Activated T-helper 17 cell treated with anti-CD3 and anti-CD28 coated beads, Interleukin-2, amount 50 U/mL, for 72 hours (primary cell): ENCODE measurements at places on chromosomes 5 and 9.

GRCh38 chr5:52876456-52876855, 88.7 kb downstream of the ITGA1 start:
- no peak for ATAC-seq

GRCh38 chr9:19875291-19875920, 86.6 kb upstream of the SLC24A2 start:
- no peak for ATAC-seq

- peak; percentile 7 for ATAC-seq
Measured at GRCh38 chr9:133485531-133486260, 6.8 kb upstream of the SLC2A6 start.

DNA sequence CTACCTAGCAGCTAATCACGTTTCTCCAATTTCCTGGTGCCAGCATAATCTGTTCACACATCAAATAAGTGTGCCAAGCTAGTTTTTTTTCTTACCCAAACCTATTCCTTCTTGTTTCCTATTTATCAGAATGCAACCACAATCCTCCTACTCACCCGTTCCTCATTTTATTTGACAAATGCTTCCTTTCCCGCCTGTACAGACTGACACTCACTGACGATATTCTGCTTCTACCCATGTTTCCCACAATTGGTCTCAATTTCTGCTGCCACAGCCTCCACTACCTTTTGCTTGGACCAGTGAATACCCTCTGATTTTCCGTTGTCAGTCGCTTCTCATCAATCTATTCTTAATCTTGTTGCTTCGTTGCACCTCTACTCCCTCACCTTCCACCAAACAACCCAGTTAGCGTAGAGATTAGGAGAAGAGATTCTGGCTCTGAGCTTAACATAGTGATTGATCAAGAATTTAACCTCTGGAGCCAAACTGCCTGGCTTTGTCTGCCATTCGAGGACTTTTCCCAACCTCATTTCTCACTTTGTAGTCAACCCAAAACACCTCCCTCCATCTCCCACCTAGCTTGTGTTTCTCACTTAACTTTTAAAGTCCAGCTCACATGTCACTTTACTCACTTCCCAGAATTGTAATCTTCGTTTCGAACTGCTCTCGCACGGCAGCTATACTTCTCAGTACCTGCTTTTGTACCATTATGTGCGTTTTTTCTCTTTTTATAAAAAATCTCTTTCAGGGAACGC, 729 bp upstream of the TMEM38B start:
- ATAC-seq: peak; percentile 5

DNA sequence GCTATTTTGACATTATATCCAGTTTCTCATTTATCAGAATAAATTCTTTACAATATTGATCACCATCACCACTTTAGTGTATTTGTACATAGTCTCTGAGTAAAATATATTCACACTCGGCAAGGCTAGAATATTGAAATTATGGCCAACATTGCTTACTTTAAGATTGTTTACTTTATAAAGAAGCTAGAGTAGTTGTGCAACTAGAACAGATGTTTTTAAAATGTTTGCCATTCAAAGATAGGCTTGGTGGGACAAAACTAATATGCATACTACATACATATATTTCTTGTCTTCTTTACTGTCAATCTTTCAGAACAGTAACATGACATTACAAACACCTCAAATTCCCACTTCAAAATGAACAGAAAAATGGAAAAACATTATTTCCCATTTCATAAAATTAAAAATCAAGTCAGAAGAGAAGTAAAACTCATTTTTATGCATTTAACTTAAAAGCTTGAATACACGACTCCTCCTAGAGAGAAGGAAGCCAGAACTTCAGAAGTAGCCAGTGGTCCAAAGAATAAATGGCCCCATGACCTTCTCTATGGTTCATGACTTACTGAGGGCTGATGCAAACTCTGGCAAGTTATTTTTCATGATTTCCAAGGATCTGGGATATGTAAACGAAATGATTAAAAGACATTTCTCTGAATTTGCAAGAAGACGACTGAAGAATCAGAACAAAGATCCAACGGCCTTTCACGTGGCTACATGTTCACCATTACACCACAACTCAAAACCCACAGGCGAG, 14.1 kb downstream of the MTX3 start:
- ATAC-seq: no peak

- ATAC-seq: no peak
Measured at GRCh38 chr9:110188991-110189390, 19.0 kb downstream of the C9orf152 start.

DNA sequence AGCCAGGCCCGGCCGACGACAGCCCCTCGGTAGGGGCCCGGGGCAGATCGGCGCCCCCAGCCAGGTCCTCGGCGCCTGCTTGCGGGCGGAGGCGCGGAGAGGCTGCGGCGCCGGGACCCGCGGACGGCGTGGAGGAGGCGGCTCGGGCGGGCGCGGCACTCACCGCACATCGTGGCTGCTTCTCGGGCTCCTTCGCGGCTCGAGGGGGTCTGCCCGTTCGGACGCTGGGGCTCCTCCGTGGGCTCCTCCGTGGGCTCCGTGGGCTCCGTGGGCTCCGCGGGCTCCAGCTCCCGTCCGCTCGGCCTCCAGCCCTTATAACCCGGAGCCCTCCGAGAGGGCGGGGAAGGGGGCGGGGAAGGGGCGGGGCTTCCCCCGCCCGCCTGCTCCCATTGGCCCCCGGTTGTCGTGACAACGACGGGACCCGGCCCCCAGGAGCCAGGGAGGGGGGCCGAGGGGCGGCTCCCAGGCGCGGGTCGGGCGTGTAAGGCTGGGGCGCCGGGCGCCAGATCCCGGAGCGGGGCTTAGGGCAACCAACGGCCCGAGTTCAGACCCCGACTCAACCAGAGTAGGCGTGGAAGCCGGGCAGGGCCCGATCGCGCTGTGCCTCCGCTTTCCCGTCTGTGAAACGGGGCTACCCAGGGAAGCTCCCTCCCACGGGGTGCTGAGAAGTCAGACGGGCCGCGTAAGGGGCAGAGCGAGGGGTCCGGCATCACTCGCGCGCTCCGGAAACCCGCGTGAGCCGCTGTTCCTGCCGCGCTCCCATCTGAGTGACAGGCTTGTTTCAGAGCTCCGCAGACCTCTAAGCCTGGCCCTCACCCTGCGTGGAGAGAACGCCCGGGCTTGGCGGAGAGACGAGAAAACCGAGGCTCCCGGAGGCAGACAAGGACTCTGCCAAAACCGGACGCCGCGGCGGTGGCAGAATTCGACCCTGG, at the start of gene GFPT2:
Gene GFPT2 (minus strand): TSS at position 289 of the 932 bp plus-strand sequence. CDS start 119 bp downstream, at position 170.
- ATAC-seq: peak; percentile 90

DNA sequence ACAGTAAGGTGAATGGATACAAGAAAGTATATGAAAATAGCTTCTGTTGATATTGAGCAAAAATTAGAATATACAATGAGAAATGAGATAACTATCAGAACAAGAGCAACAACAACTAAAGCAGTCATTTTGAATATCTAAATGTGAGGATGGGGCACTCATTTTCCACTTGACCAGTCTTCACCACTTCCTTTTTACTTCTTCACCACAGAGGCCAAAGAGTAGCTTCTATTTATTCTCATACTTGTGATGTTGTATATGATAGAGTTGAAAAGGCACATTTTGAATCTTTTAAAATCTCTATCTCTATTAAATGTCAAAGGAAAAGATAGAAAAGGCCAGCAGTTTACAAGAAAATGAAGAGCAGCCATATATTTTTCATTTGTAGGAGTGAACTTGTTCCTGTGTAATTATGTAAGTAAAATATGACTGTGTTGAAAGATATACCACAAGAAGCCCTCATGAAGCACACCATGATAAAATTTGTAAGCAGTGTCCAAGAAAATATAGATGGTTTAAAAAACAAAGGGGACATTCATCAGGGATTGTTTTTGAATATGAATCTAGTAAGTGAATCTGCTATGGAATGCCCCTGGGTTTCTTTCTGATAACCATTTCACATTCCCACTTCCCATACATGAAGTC, 39.2 kb downstream of the ADAMTS19 start:
- no peak for ATAC-seq

- ATAC-seq: no peak
Measured at GRCh38 chr5:31741496-31741895, 102.6 kb downstream of the PDZD2 start.

DNA sequence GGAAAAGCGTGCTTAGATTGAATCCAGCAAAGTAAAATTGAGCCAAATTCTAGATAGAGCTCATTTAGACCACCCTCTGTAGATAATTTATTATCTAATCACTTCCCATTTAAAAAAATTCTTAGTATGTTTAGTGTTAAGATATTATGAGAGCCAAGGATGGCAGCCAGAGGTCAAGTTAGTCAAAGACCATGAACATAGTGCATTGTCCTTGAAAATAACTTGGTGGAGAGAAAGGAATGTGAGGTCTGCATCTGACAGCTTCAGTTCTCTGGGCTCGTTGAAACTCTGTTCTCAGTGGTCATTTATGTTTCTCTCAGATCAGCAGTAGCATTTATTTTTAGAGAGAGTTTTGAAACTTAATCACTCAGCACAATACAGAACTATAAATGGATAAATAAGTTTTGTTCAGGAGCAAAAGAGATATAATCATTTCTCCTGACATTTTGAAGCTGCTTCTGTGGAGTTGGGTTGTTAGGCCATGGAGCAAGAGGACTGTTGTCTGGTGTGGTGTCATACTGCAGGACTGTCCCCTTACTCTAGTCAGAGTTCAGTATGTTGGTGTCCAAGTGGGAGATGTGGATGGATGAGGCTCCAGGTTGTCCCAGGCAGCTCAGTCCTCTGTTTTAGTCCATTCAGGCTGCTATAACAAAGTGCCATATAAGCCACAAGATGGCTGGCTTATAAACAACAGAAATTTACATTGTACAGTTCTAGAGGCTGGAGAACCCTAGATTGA, 337.7 kb downstream of the FBXL7 start:
- no peak for ATAC-seq

DNA sequence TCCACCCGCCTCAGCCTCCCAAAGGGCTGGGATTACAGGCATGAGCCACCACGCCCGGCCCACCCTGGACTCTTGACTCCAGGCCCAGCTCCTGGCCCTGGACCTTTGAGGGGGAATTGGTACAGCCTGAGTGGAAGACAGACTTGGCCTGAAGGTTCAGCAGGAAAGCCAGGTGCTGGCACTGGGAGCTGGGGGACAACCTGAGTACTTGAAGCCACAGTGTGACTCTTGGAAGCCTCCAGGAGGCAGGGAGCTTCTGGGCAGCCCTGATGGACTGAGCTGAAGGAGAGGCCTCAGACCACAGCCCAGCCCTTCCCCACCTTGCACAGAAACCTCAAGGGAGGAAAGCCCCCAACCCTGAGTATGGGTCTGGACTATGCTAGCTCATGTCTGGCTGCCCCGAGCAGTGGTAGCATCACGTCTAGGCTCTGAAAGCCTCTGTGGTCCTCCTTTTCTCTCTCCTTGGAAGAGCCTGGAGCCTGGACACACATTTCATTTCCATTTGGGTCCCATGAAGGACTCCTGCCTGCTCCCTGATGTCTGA, 54.1 kb downstream of the RASGEF1C start:
- no peak for ATAC-seq

GRCh38 chr5:139182528-139183296, 15.5 kb downstream of the SIL1 start:
- ATAC-seq: no peak

DNA sequence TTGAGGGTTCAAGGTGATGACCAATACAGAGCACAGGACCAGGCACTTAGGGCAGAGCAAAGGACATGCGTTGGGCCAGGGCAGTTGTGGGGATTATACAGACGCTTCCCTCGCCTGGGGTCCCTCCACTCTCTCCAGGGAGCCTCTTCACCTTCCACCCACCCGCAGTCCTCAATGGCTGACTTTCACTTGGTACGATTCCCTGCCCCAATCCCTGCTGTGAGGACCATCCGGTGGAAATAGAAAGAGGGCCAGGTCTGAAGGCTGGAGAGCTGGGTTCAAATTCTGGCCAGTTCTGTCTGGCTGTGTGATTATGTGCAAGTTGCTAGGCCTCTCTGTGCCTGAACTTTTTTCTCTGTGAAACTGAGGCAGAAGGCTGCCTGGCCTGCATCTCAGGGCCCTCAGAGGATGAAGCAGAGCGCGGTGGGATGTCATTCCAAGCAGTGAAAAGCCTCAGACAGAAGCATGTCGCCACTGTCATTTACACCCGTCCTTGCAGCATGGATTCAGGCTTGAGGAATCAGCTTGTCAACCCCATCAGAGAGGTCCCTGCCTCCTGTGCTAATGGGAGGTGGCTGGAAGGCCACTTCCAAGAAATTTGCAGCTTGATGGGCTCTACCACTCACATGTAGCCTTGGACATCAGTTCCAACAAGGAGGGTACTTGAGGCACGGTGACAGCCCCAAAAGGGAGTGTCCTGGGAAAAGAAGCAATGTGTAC, 206.6 kb upstream of the IER5L start:
- ATAC-seq: no peak
